ENCODE measurements at places on chromosomes 16 and 17. TPM values are rescaled to one million over a fixed set of nuclear protein-coding genes. Genes with fewer than 3 reads are reported as not detected.

CCL7 gene
- total RNA-seq, result not detected

TP53TG3F gene
- total RNA-seq, result under 0.01 TPM

TK1 gene
- 158 TPM for total RNA-seq

CX3CL1 gene
- 0.32 TPM for total RNA-seq

MMP28 gene
- total RNA-seq, result under 0.01 TPM

GPR139 gene
- not detected for total RNA-seq

CPHXL2 gene
- total RNA-seq, result not detected

TMEM92 gene
- total RNA-seq, result not detected

P2RX5 gene
- total RNA-seq, result 0.32 TPM

PRAC2 gene
- not detected for total RNA-seq

KRT36 gene
- total RNA-seq, result under 0.01 TPM

C1QTNF8 gene
- not detected for total RNA-seq

CHTF18 gene
- total RNA-seq, result 13.8 TPM

NOTUM gene
- total RNA-seq, result under 0.01 TPM
